NCI-H1417 treated with DMSO at 0.1 percent for 48 hours (cell line): ENCODE measurements at places on chromosomes 11 and 22.

- DNase-seq: no peak
These were observed 2.0 kb downstream of the IGHMBP2 start for GRCh38 chr11:68905421-68906360.

GRCh38 chr11:23570828-23571227, 710.6 kb upstream of the CCDC179 start:
- DNase-seq: no peak

GRCh38 chr11:72767203-72768062, 15.2 kb upstream of the ARAP1 start:
- DNase-seq: no peak

GRCh38 chr11:126058105-126058874, 4.4 kb downstream of the CDON start:
- no peak for DNase-seq

DNA sequence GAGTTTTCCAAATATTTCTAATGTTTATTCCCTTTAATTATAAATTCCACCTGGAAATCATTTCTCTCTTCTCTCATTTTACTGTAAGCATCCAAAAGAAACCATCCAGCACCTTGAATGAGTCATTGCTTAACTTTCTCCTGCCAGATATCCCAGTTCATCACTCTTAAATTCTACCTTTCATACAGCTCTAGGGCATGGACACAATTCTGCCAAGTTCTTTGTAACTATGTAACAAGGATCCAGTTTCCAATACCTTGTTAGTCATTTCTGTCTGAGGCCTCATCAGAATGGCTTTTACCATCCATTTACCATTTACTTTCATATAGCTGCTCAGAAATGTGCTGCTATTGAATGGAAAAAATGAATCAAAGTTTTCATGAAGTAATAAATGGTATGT, 455.4 kb upstream of the TENM4 start:
- no peak for DNase-seq

GRCh38 chr11:133506023-133506422, 26.3 kb downstream of the OPCML start:
- DNase-seq: no peak

DNA sequence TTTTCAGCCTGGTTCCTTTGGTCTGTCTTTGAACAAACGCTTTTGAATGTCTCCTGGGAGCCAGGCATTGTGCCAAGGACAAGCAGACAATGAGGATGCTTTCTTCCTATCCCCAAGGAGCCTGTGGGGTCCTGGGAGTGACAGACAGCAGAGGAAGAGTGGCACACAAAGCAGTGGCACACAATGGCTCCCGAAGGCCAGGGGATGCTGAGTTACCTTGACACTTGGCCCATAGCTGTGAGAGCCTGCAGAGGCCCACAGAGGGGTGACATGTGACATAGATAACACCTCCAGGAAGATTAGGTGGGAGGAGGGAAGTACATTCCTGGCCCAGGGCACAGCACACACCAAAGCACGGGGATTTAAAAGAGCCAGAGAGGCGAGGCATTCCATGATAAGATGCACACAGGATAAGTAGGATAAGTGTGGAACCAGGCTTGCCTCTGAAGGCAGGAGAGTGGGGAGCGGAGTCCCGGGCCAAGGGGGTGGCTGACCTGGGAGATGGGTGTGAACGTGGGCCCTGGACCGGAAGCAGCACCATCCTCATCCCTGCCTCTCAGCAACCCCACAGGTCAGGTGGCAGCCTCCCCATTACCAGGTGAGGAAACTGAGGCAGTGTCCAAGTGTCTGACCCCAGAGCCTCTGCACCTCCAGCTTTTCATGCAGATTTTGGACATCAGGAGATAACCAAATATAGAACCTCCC, 6.3 kb downstream of the UPB1 start:
- no peak for DNase-seq

DNA sequence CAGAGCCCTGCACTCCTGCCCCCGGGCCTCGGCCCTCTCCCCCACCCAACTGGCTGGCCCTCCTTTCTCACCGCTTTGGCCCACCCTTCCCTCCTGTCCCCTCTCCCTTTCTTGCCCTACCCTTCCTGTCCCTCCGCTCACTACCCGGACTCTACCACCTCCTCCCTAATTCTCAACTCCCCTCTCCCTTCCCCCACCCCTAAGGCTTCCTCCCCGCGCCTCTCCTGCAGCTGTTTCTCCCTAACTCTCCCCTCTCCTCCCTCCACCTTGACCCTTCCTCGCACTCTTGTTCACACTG, 421 bp downstream of the SLC15A3 start:
- DNase-seq: no peak

DNA sequence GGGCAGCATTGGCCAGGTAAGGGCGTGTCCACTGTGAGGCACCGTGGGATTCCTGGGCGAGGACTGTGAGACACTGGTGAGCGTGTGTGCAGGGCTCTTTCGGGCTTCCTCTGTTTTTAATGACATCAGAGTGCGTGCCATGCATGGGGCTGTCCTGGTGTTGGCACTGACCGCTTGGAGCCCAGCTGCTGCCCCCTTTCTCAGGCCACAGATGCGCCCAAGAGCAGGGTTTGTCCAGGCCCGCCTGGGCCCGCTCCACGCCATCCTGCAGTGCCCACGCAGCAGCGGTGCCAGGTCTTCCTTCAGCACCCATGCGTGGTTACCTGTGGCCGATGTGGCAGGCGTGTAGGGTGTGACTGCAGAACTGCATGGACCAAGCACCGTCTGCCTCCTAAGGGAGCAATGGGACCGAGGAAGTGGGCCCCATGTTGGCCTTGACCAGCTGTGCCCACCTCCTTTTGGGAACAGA, 72.3 kb upstream of the SEPTIN5 start:
- no peak for DNase-seq

GRCh38 chr11:27310182-27310581, 52.8 kb downstream of the CCDC34 start:
- no peak for DNase-seq

DNA sequence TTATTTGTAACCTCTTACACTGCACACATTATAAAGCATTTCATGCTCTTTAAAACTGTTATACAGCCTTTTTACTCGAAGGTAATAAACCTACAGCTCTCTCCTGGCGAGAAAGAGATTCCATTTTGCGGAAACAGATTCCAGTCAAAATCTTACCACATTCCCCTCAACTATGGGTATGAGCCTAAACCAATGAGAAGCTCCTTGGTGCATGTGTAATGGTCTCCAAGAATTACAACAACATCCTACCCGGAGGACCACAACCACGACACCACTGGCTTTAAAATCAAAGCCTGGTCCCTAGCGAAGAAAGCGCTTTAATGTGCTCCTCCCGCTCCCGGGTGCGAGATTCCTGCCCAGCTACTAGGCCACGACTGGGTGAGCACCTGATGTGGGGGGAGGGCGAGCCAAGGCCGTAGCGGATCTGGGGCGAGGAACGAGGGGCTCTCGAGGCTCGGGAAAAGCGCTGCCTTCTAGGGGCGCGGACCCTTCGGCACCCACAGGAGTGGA, 821 bp downstream of the CELF1 start:
- no peak for DNase-seq

DNA sequence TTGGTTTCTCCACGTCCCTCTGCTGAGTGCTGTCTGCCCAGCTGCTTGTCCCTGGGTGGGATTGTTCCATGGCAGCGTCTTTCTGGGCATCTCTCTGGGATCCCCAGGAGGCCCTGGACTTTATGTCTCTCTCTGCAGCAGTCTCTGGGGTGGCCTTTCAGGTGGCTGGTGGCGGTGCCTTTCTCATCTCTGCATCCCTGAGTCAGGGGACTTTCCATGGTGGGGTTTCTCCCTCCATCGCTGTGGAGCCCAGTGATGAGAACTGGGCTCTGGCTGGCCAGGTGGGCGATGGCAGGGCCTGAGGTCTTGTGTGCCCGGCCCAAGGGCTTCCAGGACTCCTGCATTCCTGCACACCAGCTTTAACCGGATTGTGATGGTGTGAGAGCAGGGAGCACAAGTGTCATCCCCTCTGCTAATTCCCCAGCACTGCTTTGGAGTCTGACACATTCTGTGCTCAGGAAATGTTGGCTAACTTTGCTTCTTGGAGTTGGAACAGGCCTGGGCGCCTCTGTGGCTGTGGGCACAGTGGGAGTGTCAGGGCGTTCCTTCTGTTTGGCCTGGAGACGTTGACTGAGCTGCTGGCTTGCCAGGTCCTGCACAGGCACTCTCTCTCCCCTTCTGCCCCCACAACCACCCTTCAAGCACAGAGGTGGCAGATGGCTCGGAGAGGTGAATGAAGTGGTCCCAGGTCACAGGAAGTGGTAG, 27.9 kb downstream of the FAM83F start:
- no peak for DNase-seq

DNA sequence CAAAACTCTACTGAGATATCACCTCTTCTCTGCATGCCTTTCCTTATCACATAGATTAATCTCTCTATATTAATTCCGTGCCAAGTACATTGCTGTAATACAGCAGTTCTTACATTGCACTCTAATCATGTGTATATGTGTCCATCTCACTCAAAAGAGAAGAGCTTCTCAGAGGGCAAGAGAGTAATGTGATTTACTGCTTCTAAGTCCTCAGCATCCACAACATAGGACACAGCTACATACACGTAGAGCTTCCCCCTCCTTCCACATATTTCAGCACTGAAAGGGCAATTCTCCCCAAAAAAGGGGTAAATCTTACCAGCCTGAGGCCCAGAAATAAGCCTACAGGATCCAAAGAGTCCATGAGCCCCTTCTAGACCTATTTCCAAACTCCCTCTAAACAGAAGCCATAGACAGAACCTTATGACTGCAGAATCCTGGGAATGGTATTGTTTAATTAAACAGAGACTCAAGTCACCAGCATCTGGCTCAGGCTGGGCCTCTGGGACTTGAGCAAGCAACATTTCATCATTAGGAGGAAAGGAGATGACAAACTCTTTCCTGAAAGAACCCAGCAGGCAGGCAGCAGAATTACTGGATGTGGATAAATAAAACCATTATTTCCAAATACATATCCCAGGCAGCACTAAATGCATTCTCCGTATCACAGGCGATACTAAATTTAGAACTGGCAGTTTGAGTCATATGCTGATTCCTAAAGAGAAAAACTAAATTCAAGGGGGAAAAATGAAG, 87.2 kb downstream of the KCNC1 start:
- no peak for DNase-seq

DNA sequence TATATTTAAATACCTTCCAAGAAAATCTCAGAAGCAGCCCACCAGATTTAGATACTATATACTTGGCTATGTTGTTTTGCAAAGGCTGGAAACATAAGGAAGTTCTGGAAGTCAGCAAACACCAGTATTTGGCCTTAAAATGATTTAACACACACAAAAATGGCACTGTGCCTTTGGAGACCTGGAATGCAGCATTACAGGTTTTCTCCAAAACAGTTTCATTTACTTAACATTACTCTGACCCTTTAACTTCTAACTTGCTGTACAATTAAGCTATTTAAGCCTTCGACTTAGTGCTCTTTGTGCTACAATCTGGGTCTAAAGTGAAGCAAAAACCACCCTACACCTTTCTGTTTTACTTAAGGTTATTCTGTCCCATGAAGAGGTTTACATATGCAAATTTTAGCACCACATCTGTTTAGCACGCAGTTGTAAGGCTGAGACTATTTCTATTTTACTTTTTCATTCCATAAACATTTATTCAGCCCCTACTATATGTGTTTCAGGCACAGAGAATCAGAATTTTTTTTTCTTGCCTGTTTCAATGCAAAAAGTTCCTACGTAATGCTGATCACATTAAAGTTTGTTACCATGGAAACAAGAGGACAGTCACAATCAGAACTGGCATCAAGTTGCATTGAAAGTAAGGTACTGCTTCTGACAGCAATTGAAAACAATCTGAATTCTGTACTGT, 70.3 kb downstream of the MAML2 start:
- no peak for DNase-seq

- DNase-seq: no peak
These were observed 55.3 kb downstream of the C22orf31 start for GRCh38 chr22:29006346-29006745.

GRCh38 chr11:2097356-2097997, 41.7 kb downstream of the IGF2 start:
- DNase-seq: no peak

DNA sequence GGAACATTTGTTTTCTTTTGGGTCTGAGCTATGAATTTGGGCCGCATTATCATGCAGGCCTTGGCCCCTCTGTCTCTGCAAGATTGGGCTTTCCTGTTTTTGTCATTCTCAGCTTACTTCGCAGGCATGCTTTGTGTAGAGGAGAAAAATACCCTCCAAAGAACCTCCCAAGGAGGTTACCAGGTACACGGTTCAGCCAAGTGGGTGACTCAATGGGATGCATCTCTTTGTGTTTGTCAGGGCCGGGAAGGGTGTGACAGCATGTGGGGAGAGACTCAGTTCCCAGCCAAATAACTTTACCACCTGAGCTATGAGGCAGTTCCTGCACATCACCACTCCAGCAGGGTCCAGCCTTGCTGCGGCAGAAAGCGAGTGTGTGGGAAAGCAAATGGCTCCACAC, 47.8 kb upstream of the CLDN5 start:
- no peak for DNase-seq

DNA sequence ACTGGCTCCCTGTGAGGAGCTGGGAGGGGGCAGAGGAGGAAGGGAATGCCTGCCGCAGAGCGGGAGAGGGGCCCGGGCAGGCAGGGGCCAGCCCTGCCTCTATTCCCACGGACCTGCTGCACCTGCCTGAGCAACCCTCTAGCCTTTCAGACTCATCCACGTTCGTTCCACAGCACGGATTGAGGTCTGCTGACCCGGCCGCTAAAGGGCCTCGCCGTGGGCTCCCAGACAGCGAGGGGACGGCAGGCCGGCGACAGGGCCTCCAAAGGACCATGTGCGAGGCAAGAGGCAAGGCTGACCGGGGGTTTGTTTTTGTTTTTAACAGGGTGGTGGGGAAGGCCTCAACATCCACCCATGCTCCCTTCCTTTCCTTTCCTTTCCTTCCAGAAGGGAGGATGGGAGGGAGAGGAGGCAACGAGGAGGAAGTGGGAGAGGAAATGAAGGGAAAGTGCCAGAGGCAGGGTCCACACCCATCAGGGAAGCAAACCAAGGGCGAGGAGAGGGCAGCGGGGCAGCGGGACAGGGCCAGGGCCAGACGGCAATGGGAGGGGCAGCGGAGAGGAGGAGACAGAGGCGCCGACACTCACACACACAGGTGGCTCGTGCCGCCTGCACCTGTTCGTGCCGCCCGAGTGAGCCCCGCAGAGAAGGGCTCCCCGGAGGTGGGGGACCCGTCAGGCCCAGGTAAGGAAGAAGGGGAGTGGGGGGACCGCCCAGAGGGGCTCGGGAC, 7.5 kb downstream of the LRFN4 start:
- no peak for DNase-seq

DNA sequence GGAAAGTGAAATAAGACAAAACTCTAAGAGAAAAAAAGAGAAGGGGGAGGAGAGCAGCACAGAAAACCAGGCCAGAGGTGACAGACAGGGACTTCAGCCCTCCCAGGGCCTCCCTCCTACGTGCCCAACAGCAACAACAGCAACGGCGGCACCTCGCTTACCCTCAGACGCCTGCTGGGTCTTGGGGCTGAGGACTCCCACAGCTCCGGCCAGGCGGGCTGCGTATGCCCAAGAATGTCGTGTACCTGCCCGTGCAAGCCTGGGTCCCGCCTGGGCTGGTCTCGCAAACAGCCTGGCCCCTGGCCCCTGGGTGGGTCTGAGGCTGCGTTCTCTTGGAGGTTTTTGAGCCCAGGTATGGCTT, 30.5 kb downstream of the ARAP1 start:
- DNase-seq: no peak

- peak; percentile 1 for DNase-seq
These were observed 14.8 kb downstream of the ALG12 start for GRCh38 chr22:49903322-49904039.
